Stimulated activated CD4-positive, alpha-beta T cell treated with anti-CD3 and anti-CD28 coated beads, Interleukin-4, amount 100 ng/mL, for 24 hours (primary cell): ENCODE measurements at places on chromosomes 2 and 18.
A peak's percentile ranks its signal among the peaks of the same experiment; 100 is the strongest.

- DNase-seq = no peak
These were observed 160.3 kb downstream of the L3MBTL4 start for GRCh38 chr18:6254456-6254855.

- no peak for DNase-seq
These were observed 53.4 kb upstream of the KLF7 start for GRCh38 chr2:207219081-207219630.

- no peak for DNase-seq
These were observed 37.6 kb downstream of the CDH7 start for GRCh38 chr18:65788373-65788772.

- DNase-seq = no peak
These were observed 44.1 kb downstream of the TNFRSF11A start for GRCh38 chr18:62369129-62369644.

- peak; percentile 26 for DNase-seq
These were observed 82.8 kb upstream of the SEC11C start for GRCh38 chr18:59056706-59057492.

GRCh38 chr2:32496662-32497061 lies 131.2 kb upstream of the TTC27 start:
- DNase-seq = no peak

GRCh38 chr2:45965871-45966498 lies 314.5 kb downstream of the PRKCE start:
- DNase-seq = no peak

- DNase-seq = no peak
These were observed 213.1 kb upstream of the GULP1 start for GRCh38 chr2:188078534-188078933.

GRCh38 chr2:238950551-238950950 lies 102.7 kb downstream of the TWIST2 start:
- DNase-seq = no peak

GRCh38 chr2:238997137-238997390 lies 149.2 kb downstream of the TWIST2 start:
- DNase-seq = no peak
